ENCODE measurements at places on chromosomes 1 and 21.
A peak's percentile ranks its signal among the peaks of the same experiment; 100 is the strongest.

DNA sequence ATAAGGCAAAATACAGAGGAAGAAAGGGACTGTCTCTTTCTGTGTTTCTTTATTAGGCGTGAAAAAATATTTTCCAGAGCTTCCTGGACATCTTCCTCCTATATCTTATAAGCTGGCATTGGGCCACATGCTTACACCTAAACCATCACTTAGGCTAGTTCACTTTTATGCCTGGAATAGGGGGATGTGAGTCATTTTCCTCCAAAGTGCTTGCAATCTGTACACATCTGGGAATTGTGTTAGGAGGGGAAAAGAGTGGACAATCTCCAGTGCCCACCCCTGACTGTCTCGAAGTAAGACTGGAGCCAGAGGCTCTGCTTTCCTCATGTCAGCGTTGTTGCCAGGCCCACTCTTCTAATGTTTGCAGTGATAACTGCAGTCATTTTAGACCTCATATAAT lies 29.9 kb downstream of the GIPC2 start:
- peaks cover 11% of the 10 kb centered on the region for H3K4me1 ChIP-seq
- H3K36me3 ChIP-seq: no peaks in the 10 kb centered on the region
- DNase-seq: no peak
- H3K4me3 ChIP-seq: no peak overlapping the region
- H3K27ac ChIP-seq: no peak overlapping the region

DNA sequence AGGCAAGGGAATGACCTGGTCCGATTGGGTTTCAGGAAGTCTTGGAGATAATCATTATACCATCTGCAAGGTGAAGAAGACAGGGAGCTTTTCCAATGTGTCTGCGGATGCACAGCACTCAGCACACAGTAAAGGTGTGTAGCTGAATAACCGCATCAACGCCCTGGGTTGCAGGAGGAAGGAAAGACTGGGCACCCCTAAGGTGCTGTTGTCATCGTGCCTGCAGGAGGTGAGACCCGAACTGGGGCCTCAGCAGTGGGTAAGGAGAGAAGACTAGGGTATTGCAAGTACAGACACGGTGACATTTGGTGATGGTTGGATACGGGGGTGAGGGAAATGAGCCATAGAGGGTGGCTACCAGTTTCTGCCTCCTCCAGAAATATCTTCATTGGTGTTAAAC lies 1.1 kb upstream of the TRIM62 start:
- peaks cover 26% of the 10 kb centered on the region for H3K4me1 ChIP-seq
- no peak for DNase-seq
- H3K27ac ChIP-seq: no peak overlapping the region
- H3K27me3 ChIP-seq: peaks cover 29% of the 10 kb centered on the region
- peak overlapping the region; percentile 90 for H3K4me3 ChIP-seq

GRCh38 chr21:39175154-39175553 lies 8.1 kb downstream of the PSMG1 start:
- H3K4me1 ChIP-seq: peaks cover 11% of the 10 kb centered on the region
- H3K36me3 ChIP-seq: peaks cover 70% of the 10 kb centered on the region
- H3K27ac ChIP-seq: no peak overlapping the region
- no peaks in the 10 kb centered on the region for H3K27me3 ChIP-seq

DNA sequence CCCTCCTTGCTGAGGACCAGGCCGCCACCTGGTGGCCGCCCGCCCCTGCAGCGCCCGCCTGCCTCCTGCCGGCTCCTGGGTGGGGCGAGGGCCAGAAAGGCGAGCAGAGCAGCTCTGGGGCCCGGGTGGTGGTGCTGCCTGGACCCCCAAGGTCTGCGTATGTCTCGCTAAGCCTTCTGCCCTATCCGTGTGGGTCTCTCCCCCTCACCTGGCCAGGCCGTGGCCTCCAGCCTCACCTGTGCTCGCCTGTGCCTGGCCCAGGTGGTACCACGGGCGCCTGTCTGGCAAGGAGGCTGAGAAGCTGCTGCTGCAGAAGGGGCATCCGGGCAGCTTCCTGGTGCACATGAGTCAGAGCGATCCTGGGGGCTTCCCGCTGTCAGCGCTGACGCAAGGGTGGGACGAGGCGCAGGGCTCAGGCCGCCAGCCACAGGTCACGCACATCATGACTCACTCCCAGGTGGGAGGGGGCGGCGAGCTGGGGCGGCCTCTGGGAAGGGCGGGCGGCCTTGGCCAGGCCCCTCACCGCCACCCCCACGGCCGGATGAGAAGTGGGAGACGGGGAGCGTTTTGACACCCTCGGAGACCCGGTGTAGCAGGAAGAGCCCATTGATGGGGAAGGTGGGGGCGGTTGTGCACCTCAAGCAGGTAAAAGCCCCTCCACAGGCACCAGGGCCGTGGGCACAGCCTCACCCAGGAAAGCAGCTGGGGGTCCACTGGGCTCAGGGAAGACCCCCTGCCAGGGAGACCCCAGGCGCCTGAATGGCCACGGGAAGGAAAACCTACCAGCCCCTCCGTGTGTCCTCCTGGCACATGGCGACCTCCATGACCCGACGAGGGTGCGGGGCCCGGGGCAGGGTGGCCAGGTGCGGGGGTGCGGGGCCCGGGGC lies 9.9 kb downstream of the RNF223 start:
- no peaks in the 10 kb centered on the region for H3K27me3 ChIP-seq
- DNase-seq: peak; percentile 87
- H3K27ac ChIP-seq: peak overlapping the region; percentile 64
- H3K4me3 ChIP-seq: peak overlapping the region; percentile 66
- H3K36me3 ChIP-seq: no peaks in the 10 kb centered on the region

- no peaks in the 10 kb centered on the region for H3K4me1 ChIP-seq
- H3K36me3 ChIP-seq: no peaks in the 10 kb centered on the region
- no peak overlapping the region for H3K4me3 ChIP-seq
Measured at GRCh38 chr1:6652986-6653385, 28.3 kb downstream of the THAP3 start.

DNA sequence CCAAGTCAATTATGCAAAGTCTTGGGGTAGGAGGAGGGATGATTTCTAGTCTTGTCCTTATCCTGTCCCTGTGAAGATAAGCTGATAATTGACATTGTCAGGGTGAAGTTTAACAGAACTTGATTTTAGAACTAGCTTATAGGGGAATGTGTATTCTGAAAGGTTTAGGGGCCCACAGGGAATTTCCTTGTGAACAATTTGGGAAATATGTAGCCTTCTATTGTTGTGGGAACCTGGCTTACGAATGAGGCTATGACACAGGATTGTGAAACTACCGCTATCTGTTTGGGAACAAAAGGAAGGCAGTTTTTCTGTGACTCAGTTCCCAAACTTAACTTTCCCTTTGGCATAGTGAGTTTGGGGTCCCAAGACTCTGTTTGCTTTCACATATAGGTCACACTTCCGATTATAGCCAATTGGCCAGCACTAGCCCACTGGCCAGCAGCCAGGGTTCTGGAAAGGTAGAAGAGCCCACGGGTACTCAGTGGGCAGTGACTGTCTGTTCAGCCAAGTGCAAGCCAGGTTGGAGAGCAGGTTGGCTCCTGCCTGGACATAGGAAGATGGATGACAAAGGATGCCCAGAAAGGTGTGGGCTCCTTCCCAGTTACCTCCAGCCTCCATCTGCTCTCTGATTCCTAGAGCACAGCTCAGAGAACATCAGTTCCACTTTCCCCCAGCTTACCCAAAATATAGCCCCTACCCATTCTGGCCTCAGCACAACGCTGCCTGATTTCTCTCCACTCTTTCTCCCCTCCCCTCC lies 35.5 kb downstream of the H3-3A start:
- no peak overlapping the region for H3K27ac ChIP-seq
- peaks cover 16% of the 10 kb centered on the region for H3K27me3 ChIP-seq
- no peaks in the 10 kb centered on the region for H3K36me3 ChIP-seq
- no peak for DNase-seq
- H3K4me3 ChIP-seq: no peak overlapping the region

GRCh38 chr1:93616996-93617669 lies 64.5 kb downstream of the BCAR3 start:
- peaks cover 22% of the 10 kb centered on the region for H3K4me1 ChIP-seq
- DNase-seq: no peak
- H3K27ac ChIP-seq: no peak overlapping the region
- peaks cover 30% of the 10 kb centered on the region for H3K27me3 ChIP-seq
- no peaks in the 10 kb centered on the region for H3K36me3 ChIP-seq
- no peak overlapping the region for H3K4me3 ChIP-seq

DNA sequence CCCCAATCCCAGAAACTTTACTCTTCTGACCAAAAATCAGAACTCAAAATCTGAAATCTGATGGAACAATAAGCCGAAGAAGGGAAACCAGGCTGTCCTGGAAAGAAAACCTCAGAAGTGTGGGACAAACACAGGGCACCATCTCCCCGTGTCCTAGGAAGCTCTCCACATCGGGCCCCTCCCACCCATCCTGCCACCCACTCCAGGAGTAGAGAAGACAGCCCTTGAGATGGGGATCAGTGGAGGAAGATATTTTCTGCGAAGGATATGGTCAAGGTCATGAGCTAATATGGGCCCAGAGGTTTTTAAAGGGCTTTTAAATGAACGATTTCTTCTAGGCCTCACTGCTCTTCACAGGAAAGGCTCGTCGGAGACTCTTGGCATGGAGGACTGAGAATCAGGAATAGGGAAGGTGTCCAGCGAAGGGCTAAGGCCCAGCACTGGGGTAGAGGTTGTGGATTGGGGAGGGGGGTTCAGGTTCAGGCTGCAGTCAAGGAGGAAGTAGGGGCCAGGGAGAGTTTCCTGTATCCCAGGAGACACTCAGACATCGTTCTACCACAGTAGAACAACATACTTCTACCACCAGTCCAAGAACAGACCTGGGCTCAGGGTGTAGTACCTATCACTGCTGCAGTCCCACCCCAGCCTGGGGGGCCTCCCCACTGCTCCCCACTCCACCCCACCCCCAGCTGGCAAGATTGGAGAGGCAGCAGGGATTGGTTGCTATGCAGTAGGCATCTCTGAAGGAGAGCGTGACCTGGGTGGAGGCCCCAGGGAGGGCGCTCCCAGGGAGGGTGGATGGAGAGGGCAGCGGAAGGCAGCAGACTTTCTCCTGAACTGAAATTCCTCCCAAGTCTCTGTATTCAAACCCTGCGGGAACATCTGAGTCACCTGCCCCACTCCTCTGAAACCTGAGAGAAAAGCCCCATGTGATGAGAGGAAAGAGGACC lies 1.2 kb upstream of the S100A5 start:
- H3K27ac ChIP-seq: peak overlapping the region; percentile 98
- no peaks in the 10 kb centered on the region for H3K27me3 ChIP-seq
- no peak for DNase-seq
- peaks cover 67% of the 10 kb centered on the region for H3K36me3 ChIP-seq

- peaks cover 7% of the 10 kb centered on the region for H3K4me1 ChIP-seq
- H3K4me3 ChIP-seq: no peak overlapping the region
- no peak overlapping the region for H3K27ac ChIP-seq
- H3K36me3 ChIP-seq: no peaks in the 10 kb centered on the region
- no peak for DNase-seq
Measured at GRCh38 chr1:33190701-33191100, 8.9 kb upstream of the TRIM62 start.

DNA sequence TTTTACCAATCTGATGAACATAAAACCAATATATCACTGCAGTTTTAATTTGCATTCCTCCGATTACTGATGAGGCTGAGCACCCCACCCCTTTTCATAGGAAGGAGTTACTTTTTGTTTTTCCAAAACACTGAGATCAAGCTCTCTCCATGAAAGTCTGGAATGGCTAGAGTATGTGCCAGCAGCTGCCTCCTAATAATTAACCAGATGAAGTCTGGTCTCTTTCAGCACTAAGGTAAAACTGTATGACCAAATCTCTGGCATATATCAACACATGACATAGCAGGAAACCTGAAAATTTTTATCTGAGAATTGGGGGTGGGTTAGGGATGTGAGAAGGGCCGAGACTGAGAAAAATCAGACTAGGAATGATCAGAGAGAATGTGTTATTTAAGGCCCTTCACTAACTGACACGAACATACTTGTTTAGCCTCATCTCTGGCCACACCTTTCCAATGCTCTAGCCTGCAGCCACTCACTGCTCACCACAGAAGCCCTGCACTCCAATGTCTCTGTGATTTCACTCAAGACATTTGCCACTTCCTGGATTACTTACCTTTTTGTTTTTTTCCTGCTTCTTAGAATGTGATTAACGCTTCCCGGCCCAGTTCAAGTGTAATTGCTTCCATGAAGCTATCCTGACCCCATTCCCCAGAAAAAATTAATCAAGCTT lies 34.7 kb downstream of the WASF2 start:
- H3K4me3 ChIP-seq: peak overlapping the region; percentile 0
- peaks cover 10% of the 10 kb centered on the region for H3K36me3 ChIP-seq
- DNase-seq: peak; percentile 50

DNA sequence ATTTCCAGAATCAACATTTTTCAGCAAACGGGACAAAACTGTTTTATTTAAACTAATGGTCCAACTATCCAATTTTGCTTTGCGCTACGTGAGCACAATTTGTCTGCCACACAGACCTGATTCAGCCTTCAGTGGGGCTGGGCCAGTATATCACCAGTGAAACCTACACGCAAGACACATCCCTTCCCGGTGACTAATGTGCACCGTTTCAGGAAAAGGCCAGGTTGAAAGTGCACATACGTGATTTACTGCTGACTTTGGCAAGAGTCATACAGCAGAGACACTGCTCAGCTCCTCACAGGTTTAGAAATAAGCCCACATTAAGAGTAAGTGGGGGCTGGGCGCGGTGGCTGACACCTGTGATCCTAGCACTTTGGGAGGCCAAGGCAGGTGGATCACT lies 5.1 kb upstream of the TMEM51 start:
- H3K4me1 ChIP-seq: peaks cover 2% of the 10 kb centered on the region
- peaks cover 57% of the 10 kb centered on the region for H3K27me3 ChIP-seq
- no peaks in the 10 kb centered on the region for H3K36me3 ChIP-seq
- DNase-seq: no peak

DNA sequence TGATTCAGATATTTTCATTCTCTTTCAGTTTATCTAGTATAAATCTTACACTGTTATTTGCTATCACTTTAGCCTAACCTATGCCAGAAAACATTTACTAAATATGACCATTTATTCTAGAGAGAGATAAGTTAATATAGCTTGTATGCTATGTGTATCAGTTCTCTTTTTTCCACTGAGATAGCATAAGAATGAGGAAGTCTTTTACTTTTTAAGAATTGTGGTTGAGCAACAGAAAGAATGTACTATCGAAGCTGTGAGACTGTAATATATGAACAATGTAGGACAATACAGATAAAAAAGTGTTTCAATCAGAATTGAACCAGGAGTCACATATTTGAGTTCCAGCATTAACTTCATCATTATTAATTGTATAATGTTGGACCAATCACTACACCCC lies 479.9 kb upstream of the PLXNA2 start:
- H3K4me1 ChIP-seq: no peaks in the 10 kb centered on the region
- H3K36me3 ChIP-seq: no peaks in the 10 kb centered on the region
- H3K27ac ChIP-seq: no peak overlapping the region
- no peak overlapping the region for H3K4me3 ChIP-seq
- H3K27me3 ChIP-seq: no peaks in the 10 kb centered on the region

GRCh38 chr1:101854271-101854670 lies 142.5 kb downstream of the OLFM3 start:
- DNase-seq: no peak
- no peak overlapping the region for H3K4me3 ChIP-seq
- H3K4me1 ChIP-seq: no peaks in the 10 kb centered on the region
- H3K27ac ChIP-seq: no peak overlapping the region
- no peaks in the 10 kb centered on the region for H3K27me3 ChIP-seq

Measured in activated CD4-positive, alpha-beta memory T cell treated with anti-CD3 and anti-CD28 coated beads, Interleukin-2, amount 10 ng/mL, durations not matched to agents 7 days and 5 days (primary cell).